ENCODE measurements at places on chromosomes 11 and 22.
A peak's percentile ranks its signal among the peaks of the same experiment; 100 is the strongest.

GRCh38 chr11:3345736-3346135, 33.2 kb downstream of the ZNF195 start:
- no peak for DNase-seq

GRCh38 chr11:121340032-121340580, 47.5 kb downstream of the SC5D start:
- DNase-seq, result no peak

DNA sequence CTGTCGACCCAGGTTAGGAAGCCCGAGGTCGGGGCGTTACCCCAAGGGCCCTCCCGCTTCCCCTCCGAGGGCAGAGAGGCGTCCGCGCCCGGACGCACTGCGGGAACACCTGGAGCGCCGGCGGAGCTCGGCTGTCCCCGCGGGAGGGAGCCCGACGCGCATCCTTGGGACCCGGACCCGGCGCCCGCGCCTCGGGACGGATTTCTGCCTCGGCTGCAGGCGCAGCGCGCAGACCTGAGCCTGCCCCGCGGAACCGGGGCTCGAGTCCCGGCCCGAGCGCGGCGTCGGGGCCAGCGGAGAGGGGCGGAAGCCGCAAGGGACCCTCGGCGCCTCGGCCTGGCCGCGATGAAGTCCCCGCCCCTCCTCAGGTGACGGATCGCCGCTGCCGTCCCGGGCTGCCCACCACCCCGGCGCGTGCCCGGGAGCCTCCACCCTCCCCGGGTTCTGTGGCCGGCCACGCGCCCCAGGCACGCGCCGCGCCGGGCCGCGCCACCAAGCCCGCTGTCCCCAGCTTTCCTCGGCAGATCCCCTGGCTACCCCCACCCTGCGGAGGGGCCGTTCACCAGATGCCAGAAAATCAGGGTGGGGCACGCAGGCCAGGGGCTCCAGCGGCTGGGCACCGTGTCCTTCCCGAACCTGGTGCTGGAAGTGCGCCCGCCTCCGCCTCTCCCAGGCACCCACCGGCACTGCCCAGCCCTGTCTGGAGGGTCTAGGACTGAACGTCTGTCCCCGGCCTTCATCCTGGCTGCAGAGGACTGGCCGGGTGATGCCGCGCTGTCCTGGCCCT, 410 bp downstream of the GLB1L3 start:
- no peak for DNase-seq

GRCh38 chr11:9264316-9265210, 587 bp downstream of the DENND5A start:
- peak; percentile 70 for DNase-seq

DNA sequence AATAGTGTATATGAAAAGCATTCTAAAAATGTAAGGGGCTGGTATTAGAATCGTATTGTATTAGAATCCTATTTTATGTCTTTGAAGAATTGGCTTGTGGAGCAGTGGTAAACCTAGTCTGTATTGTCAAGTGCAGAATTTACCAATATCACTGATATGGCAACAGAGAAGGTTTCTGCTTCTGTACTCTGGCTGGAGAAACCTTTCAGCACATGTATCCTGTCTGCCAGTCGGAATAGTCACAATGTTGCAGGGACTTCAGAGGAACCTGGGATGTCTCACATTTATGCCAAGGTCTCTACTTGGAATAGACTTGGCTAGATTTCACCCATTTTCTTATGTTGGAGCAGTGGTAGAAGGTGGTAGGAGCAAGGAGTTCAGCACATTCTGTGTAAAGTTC, 4.4 kb downstream of the MTMR3 start:
- no peak for DNase-seq

DNA sequence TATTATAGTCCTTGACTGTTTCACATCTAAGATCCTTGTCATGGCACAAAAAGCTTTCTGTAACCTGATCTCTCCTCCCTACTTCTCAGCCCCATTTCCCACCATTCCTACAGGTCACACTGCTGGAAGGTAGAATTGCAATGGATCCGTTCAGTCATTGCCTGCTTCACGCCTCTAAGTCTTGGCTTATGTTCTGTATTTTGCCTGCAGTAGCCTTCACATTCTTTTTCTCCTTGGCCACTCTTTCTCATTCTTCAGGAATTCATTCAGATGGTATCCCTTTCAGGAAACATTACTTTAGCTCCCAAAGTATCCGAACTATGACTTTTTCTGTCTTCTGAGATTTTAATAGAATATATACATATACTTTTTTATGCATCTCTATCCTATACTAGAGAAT, 731.5 kb downstream of the NTM start:
- DNase-seq, result peak; percentile 45

DNA sequence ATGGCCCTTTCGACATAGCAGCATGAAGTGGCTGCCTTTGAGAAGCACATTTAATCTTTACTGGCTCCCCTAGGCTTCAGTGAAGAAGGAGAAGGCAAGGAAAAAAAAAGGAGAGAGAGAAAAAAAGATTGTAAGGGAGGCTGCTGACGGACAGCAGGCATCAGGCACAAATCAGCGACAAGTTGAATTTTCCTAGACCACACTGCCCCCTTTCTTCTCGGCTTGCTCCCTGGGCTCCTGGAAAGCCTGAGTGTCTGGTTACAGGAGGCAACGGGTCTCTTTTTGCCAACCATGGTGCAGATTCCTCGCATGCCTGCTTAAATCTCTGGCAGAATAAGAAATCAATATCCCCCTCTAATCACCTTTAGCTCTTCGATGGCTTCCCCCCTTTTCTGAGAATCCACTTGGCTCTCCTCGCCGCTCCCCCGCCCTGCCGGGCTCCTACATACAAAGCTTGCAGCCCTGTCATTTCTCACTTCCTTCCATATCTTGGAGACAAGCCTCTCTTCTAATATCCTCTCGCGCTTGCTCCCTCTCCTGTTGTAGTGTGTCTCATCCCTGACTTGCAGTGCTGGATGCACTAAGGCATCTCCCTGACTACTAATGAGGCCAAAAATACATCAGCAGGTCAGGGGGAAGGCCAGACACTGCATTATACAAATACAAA, 14.3 kb downstream of the BLID start:
- peak; percentile 62 for DNase-seq

DNA sequence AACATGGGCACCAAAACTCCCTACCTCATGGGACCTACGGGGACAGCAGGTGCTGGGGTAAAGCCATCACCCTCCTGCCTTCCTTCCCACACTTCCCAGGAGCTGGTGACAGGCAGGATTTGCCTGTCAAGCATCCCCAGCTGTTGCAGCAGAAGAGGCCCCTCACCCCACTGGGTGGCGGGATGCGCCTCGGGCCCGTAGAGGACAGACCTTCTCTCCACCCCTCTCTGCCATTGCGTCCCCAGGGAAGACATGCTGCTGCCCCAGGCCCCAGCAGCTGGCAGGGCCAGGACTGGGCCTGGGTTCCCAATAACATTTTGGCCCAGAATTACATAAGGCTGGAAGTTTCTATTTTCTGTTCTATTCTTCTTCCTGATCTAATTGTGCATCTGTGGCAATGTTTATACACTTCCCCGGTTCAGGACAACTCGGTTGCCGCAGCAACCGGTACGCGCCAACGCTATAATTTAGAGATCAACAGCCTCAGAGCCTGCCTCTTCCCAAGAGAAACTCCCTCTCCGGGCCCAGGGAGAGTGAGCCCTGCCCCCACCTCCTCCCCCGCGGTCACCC, 25.4 kb downstream of the KCNJ4 start:
- DNase-seq, result no peak

Measured in GM03348 (cell line).